Amniotic epithelial cell (primary cell): ENCODE measurements at places on chromosomes 12 and 14.

DNA sequence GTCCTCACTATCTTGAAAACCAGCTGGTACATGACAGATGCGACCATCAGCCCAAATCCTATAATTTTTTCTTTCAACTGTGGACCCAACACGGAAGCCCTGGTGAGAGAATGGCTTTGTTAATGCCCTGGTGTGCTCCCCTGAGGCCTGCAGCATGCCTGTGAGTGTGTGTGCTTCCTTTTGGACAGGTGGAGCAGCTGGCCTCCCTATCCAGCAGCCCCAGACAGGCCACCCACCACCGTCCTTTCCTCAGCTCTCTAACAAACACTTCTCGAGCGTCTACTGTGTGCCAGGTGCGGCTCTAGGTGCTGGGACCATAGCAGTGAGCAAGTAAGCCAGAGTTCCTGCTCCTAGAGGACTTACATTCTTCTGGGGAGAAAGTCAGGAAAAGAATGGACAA, 78.9 kb upstream of the GZMB start:
- DNase-seq: no peak

- no peak for DNase-seq
Measured at GRCh38 chr12:107133462-107133861, 40.1 kb upstream of the CRY1 start.

- DNase-seq: no peak
Measured at GRCh38 chr12:107557026-107557425, 128.6 kb upstream of the PWP1 start.

DNA sequence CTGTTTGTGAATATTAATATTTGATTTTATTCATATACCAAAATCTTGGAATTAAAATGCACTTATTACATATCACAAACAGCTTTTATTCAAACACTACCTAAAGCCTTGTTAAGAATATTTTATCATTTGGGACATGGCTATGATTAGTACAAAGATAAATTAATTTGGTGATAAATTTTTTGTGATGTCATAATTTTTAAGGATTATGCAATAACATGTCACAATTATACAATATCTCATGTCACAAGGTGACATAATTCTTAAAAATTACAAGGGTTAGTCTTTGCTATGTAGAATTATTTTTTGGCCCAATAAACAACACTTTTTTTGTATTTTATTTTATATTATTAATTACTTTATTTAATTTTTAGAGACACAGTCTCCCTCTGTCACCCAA, 113.7 kb downstream of the TMTC3 start:
- no peak for DNase-seq

DNA sequence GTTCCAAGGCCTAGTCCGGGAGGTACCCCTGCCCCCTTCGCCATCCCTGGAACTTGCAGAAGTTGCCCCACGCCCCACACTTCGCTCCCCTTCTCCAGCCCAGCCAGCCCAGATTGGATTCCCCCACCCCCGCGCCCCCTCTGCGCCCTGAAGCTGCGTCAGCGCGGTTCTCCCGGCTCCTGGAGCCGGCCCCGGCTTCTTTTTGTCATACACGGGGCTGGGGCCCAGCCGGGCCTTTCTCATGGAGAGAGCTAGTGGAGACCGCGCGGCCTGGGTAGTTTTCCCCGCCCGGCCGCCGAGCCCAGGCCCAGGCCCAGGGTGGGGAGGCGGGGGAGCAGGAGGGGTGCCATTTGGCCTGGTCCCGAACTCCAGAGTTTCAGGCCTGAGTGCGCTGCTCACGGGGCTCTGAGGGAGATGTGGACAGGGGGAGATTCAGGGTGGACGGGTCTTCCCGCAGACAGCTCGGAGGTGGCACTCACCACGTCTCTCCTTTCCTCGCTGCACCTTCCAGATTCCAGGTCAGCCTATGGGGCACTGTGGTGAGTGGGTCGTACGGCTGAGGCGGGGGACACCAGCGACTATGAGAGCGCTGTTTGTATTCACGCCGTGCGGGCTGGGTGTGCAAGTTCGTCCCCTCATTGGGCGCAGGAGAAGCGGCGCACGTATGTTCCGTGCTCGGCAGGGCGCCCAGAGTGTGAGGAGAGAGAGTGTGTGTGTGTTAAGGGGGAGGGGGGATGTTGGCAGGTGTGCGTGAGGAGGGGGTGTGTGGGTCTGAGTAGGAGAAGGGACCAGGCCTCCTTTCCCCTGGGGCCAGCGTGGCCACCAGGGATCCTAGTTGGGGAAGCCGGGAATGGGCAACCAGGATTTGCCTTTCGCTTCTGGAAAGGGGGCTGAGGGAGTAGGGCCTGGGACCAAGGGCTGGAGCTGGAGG, 785 bp upstream of the LHX5 start:
- DNase-seq: no peak

- DNase-seq: no peak
Measured at GRCh38 chr12:120323772-120324171, 3.8 kb downstream of the PLA2G1B start.

GRCh38 chr14:105414456-105415371, 4.9 kb upstream of the MTA1 start:
- peak; percentile 43 for DNase-seq

DNA sequence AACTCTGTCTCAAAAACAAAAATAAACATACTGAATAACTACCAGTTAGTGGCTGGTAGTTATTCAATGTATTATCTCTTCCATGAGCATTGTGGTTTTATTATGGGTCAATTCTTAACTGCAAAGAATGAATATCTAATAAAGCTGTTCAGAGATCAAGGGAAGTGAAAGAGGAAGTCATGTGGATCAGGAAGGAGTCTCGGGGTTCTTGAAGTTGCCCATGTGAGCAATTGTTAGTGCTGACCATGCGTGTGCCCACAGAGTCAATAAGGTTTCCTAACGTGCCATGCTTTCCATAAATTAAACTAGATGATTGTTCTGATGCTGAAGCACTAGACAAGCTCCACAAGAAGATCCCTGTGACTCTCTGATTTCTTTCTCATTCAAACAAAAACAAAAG, 136.5 kb upstream of the CPSF6 start:
- DNase-seq: no peak

GRCh38 chr12:89783359-89784060, 74.9 kb upstream of the ATP2B1 start:
- peak; percentile 67 for DNase-seq

- no peak for DNase-seq
Measured at GRCh38 chr12:94674051-94674451, 23.7 kb upstream of the TMCC3 start.

DNA sequence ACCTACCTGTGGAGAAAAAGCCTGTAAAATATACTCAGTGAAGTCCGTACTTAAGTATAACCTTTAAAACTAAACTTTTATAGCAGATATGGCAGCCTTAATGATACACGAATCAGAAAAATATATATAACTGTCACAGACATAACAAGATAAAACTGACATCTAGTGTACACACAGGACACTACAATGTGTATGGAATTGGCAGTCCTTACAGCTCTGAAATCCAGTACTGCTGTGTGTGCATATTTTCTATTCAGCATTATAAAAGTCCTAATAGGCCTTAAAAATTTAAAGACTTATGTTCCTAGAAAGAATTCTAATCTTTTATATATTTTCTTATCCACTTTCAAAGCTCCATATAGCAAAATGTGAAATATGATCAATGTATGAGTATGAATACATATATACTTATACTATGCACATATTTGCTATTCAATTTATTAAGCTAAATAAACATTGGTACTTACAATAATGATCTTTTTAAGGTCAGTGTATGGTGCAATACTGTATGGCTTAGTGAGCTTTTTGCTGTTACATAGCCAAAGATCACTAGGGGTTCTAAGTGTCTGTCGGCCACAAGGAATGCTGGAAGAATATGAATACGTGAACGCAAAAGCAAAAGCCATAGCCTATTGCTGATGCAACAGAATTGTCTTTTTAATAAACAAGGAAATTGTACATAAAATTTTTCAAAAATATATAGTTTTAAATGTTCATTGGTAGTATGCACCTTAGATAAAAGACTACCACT, 69.2 kb downstream of the C2CD5 start:
- DNase-seq: no peak

DNA sequence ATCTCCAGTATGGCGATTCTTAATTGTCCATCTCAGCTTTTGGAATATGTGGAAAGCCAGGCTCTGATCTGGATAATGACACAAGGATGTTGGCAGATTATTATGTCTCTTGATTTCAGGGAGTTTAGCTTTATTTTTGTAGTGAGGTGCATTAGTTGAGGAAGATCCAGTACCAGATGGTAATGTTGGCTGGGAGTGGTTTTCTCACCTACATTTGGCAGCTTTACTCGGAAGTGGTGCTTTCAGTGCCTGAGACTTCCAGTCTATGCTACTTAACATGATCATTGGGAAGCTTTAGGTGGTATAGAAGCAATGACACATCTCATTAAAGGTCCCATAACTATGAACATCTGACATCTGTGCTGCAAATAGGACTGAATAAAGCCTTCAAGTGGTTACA, 7.5 kb downstream of the SLC15A5 start:
- DNase-seq: no peak

- peak; percentile 13 for DNase-seq
Measured at GRCh38 chr14:61438860-61439765, 117.7 kb downstream of the PRKCH start.

DNA sequence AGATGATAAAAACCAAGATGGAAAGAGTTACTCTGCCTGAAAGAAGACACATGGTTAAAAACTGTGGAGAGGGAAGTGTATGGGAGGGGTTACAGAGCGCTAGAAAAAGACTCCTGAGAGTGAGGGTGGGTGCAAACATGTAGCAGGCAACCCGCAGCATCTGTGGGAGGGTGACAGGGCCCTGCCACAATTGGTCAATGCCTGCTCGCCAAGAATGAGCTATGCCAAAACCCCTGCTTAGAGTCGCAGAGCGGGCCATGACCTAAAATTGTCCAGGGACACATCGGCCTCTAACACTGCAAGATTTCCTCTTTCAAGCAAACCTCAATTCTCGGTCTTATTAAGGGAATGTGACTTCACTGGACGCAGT, 700 bp downstream of the PRKAG1 start:
- DNase-seq: peak; percentile 58

- no peak for DNase-seq
Measured at GRCh38 chr12:123858176-123858575, 96.1 kb downstream of the DNAH10 start.

DNA sequence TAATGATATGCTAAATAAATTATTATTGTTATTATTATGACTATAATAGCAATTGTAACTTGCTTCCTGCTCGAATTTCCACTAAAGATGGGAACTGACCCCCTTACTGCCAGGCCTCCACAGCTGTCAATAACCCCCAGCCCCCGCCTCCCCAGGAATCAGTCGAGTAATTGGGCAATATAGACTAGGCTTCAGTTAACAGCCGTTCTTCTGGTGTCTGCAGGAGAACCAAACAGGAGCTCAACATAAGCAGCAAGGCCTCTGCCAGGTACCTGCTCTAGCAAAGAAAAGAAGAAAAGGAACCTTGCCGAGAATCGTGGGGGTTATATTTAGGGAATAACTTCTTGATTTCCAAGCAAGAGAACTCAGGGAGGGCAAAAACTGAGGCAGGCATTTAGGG, 21.8 kb downstream of the HOXC4 start:
- DNase-seq: no peak

DNA sequence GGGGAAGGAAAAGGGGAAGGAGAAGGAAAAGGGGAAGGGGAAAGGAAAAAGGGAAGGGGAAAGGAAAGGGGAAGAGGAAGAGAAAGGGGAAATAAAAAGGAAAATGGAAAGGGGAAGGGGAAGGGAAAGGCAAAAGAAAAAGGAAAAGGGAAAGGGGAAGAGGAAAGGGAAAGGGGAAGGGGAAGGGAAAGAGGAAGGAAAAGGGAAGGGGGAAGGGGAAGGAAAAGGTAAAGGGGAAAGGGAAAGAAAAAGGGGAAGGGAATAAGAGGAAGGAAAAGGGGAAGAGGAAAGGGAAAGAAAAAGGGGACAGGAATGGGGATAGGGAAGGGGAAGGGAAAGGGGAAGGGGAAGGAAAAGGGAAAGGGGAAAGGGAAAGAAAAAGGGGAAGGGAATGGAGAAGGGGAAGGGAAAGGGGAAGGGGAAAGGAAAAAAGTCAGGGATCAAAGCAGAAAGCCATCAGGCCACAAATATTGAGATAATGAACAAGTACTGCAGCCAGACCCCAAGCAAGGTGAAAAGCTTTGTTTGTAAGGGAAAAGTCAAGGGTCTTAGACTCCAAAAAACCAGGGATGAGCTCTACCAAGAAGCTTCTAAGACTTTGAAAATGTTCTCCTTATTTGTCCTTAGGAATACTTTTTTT, 20.0 kb downstream of the DICER1 start:
- DNase-seq: no peak

- peak; percentile 86 for DNase-seq
Measured at GRCh38 chr12:110555577-110556406, 27.3 kb downstream of the PPTC7 start.
